ENCODE measurements at places on chromosomes 7 and 10.
A peak's percentile ranks its signal among the peaks of the same experiment; 100 is the strongest.

DNA sequence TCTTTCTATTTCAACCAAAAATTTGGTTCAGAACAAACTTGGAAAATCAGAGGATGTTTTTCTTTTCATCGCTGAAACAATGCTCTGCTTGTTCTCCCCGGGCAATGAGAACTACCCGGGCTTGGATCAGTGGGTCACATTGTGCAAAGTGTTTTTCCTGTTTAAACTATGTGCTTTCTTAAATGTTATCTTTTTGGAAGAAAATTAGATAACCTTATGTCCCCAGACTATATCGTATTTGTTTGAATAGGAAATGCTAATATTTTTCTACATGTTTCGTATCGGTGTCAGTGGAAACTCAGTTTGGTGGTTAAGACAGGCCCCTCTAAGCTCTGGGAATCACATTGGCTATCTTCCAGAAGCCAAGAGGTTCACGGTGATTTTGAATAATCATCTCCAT, 319.5 kb upstream of the NFE2L3 start:
- DNase-seq: no peak

GRCh38 chr10:68269562-68270290, 37.8 kb upstream of the ATOH7 start:
- no peak for DNase-seq

- DNase-seq: no peak
These were observed 103.1 kb downstream of the MGMT start for GRCh38 chr10:129570185-129570584.

GRCh38 chr7:77888998-77889397, 90.4 kb downstream of the PHTF2 start:
- DNase-seq: no peak

GRCh38 chr10:77837248-77837924, 89.2 kb downstream of the DLG5 start:
- no peak for DNase-seq

DNA sequence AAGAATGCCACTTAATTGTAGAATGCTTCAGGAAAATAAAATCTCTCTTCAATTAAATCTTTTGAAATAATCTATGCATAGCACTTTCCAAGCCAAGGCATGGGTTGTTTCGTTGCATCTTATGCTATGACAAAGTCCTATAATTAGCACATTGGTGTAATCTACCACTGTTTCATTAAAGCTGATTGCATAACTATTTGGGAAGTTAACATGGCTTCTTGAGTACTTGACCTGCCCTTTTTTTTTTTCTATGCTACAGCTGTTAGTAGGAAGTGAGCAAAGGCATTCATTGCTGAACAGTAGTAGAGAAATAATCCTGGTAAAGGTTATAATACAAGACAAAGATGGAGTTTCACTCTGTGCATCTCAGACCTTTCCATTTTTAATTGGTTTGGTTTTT, 557.2 kb upstream of the CELF2 start:
- DNase-seq: no peak

GRCh38 chr7:78635026-78635793, 818.3 kb downstream of the MAGI2 start:
- DNase-seq: no peak

DNA sequence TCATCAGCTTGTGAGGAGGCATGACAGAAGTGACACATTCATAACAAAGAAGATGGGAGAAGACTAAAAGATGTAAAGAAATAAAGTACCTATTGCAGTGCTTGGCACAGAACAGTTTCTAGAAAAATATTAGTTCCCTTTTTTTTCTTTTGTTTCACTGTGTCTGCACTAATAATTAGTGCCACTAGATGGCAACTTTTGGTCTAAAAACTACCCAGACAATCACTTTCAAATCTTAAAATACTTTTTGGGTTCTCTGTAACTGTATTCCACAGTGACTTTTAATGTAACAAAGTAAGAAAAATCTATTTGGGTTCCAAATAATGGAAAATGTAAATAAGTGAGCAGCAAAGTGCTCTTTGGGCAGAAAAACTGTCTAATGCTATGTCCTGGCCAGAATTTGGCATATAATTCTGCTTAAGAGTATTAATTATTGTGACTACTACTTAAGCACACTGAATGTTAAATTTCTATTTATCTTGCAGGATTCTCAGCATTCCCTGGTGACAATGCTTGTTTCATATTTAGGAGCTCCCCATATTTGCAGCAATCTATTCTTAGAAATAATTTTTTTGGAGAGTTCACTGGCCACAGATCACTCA, 134.8 kb upstream of the KIF5B start:
- no peak for DNase-seq

DNA sequence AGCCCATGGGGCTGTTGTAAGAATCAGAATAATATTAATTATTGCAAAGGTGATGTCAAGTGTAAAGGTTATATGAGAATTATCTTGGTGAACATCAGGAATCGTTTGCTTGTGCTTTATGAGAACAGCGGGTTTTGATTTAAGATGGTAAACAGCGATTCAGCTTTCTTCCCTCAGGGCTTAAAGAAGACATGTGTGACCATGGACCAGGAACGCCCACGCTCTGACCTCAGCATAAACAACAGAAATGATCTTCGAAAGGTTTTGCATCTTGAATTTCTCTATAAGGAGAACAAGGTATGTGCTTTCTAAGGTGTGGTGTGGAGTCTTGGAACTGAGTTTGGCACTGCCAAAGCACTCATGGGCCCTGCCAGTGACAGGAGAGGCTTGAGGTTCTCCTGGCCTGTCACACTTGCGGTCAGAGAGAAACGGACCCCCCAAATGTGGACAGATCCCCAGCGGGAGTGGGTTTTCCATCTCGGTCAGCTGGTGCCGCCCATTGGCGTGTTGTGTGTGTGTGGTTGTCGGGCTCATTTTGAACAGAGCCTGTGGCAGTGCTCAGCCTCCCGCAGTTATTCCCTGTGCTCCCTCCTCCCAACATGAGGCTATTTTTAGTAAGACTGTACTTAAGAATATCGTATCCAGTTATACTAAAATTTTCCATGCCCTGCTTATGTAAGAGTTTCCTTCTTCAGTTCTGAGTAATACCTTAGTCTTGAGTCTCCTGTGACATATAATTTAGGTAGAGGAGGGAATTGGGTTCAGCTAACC, 7.2 kb downstream of the MINDY4 start:
- peak; percentile 84 for DNase-seq

GRCh38 chr7:127904670-127904985, 126.6 kb downstream of the LRRC4 start:
- no peak for DNase-seq

All from AG09319 (cell line).